ENCODE measurements at places on chromosomes 12 and 14.

GRCh38 chr12:101620762-101621133 lies 26.0 kb downstream of the MYBPC1 start:
- no peak for DNase-seq

DNA sequence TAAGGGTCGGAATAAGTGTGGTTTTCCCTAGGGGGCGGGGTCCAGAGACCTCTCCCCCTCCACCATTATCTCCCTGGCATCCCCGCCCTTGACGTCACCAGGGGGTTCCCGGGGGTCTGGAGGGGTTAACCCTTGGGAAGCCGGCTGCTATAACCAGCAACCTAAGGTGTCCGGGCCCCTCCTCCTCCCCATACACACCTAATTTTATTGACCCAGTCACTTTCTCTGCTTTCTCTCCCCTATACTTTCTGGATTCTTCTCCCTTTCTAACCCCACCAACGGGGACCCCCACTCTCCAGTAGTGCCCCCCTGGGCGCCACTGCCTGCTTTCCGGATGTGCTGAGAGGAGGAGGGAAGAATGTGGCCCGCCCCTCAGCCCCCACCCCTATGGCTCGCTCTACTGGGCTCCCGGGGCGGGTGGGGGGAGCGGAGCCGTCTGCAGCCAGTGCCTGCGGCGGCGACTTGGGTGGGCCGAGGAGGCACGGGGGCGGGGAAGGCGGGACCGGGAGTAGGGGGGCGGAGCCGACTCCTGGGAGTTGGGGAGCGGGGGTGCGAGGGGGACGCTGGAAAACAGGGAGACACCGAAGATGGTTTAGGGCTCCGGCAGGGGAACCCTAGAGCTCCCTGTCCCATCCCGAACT lies 1.8 kb downstream of the GLI1 start:
- peak; percentile 74 for DNase-seq

DNA sequence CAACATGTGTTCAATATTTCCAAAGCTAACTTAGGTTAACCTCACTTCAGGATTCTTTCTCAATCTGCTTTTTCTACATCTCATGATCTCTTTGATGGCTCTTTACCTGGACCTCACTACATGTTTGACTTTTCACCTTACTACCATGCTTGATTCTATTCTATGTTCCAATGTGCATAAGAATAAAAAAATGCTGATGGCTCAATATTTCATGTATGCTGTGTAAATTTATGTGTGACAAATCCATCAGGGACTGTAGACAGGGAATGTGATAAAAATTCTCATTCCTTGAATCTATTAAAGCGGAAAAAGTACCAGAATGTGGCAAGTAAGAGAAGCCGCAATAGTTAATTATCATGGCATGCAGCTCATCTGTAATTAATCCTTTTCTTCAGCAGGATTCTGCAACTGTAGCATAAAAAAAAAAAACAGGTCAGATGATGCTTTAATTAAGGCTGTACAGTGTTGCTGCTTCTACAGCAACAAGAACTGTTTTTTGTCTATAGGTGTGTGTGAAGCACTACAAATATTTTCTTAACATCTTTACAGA lies 276.9 kb upstream of the PRKD1 start:
- DNase-seq, result no peak

DNA sequence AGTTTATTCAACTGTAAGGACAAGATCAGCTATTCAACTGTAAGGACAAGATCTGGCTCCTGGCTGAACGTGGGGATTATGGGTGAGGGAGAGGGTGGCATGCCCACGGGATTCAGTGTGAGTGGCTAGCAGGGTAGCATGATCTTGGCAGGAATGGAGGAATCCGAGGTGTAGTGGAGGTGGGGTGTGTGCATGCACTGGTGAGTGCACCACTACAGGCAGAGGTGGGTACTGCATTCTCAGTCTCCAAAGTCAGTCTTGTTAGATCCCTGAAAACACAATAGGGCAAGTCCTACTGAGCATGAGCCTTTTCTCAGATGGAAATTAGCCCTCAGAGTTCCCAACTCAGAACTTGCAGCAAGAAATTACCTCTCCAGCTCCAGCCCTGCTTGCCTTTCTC lies 32.2 kb upstream of the DCD start:
- DNase-seq, result no peak

GRCh38 chr12:48717252-48717695 lies 767 bp upstream of the CCNT1 start:
- DNase-seq, result no peak

DNA sequence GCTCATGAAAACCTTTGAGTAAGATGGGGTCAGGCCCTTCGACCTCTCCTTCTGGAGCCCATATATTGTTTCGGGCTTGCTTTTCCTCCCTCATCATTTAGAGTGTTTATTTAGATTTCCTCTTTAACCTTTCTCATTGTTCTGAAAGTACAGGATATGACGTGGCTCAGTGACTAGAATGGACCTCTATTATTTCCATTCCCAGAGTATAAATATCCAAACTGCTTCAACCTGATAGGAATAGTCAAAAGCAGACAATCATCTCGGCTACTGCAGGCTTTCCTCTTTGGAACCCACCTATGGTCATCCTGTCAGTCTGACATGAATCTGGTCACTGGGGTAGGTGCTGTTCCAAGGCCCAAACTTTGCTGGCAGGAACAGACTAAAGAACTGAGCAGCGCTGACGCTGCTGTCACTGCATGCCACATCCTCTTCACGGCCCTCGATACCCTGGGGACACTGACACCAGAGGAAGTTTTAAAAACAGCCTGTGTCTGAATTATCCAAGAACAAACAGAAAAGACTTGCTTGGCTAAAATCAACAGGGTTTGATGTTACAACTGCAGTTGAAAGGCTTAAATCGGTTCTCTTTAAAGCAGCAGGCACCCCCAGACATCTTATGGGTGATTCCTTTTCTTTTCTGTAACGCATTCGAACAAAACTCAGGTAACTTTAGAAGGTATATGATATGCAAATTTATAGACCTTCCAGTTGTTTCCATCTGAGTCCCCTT lies 5.0 kb upstream of the DDX47 start:
- peak; percentile 44 for DNase-seq

DNA sequence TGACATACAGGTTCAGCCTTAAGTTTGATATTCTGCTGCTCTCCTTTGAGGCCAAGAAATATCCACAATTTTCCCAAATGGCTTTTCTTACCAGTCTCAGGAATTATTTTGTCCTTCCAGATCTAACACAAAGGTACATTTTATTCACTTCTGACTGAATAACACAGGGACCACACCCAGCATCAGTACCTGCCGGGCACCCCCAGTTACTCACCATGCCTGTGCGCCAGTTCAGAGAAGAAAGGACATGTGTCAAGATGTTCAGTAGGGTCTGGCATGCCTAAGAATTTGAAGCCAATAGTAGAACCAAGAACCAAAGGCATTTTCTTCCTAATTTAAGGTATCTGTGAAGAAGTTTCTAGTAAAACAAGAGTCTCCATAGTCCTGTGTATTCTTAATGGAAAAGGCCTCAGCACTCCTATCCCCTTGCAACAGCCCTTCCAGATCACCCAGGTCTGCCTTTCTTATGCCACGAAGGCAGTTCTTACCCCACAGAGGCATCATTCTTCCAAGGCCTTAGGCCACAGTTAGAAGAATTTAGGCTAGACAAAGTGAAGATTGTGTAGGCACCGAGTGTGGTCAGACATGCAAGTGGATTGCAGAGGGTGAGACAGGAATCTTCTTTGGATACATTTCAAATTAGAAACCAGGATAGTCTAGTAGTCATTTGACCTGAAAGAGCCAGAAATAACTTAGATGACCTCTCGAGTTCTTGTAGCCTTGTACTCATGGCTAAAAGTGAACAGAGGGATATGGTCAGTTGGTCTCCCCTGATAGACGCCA lies 140.1 kb upstream of the HIF1A start:
- DNase-seq, result no peak

- no peak for DNase-seq
Measured at GRCh38 chr14:71466946-71467345, 465.3 kb upstream of the RGS6 start.
